ENCODE measurements at places on chromosomes 12 and 14.

- DNase-seq = no peak
Measured at GRCh38 chr12:68231691-68232090, 6.1 kb upstream of the IL26 start.

- no peak for DNase-seq
Measured at GRCh38 chr12:27334042-27334720, 1.5 kb downstream of the BMAL2 start.

GRCh38 chr12:132503618-132504204, 13.8 kb downstream of the FBRSL1 start:
- DNase-seq = no peak

DNA sequence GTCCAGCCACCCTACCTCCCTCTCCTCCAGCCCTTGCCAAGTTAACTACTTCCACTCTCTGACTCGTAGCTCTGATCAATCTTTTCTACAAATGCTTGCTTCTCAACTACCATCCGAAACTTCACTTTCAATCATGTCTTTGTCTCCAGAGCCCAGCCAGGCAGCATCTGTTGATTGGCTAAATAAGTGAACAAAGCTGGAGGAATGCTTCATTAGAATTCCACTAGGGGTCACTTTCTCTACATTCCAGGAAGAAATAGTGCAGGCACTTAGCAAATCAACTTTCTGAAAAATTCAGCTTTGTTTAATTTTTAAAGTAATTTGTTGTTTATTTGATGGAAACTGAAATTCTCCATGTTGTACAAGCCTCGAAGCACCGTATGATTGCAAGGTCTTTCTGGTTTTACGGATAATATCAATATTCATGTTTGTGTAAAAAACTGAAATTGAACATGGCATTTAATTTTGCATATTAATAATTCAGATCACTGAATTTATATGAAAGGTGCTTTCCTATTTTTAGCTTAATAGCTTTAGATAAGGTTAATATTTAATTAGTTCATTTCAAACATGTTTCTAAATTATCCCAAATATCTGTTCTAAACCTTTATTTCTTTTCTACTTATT, 32.4 kb upstream of the HELB start:
- DNase-seq = no peak

DNA sequence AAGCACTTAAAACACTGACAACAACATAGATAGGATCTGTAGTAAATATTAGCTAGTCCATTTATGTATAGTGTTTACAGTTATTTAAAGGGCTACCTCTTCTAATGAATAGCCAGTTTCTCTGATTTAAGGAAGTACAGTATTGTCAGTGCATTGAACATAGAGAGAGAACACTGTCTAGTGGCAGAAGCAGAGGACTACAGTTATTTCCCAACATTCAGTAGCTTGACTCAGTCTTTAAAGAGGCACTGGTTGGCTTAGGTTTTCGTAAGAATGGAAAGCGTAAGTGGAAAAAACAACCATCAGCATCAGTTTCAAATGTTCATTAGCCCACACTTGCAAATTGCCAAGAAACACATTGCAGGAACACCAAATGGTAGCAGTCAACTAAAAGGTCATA, 125.0 kb upstream of the HMGA2 start:
- DNase-seq = no peak

GRCh38 chr12:60174941-60175340, 579.1 kb downstream of the SLC16A7 start:
- no peak for DNase-seq

GRCh38 chr12:29152223-29152868, 3.3 kb downstream of the FAR2 start:
- DNase-seq = no peak

- DNase-seq = no peak
Measured at GRCh38 chr14:77738559-77739250, 22.3 kb downstream of the SNW1 start.

GRCh38 chr14:91801358-91801757, 66.0 kb downstream of the TC2N start:
- no peak for DNase-seq

DNA sequence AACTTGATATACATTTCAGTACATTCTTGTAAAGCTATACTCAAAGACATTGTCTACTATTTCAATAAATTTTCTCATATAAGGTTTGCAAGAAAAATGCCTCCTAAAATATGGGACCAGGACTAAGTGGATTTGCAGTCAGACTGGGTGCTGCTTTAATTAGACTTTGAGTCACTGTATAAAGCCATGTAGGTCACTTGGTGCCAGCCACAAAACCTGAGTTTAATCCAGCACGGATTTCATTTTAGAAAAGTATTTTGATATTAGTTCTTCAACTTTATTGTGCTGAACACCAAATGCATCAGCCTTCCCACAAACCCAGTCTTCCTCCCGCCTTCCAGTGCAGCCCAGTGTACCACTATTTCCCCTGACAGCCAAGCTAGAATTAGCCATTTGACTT, 9.9 kb upstream of the NID2 start:
- no peak for DNase-seq

- DNase-seq = no peak
Measured at GRCh38 chr14:53384536-53384935, 231.4 kb upstream of the DDHD1 start.

Data from activated CD4-positive, alpha-beta T cell treated with anti-CD3 and anti-CD28 coated beads, Interleukin-2, amount 50 U/mL, for 1 hour (primary cell).